Astrocyte (in vitro differentiated cells and primary cell): ENCODE measurements at places on chromosomes 13 and 19.

DNA sequence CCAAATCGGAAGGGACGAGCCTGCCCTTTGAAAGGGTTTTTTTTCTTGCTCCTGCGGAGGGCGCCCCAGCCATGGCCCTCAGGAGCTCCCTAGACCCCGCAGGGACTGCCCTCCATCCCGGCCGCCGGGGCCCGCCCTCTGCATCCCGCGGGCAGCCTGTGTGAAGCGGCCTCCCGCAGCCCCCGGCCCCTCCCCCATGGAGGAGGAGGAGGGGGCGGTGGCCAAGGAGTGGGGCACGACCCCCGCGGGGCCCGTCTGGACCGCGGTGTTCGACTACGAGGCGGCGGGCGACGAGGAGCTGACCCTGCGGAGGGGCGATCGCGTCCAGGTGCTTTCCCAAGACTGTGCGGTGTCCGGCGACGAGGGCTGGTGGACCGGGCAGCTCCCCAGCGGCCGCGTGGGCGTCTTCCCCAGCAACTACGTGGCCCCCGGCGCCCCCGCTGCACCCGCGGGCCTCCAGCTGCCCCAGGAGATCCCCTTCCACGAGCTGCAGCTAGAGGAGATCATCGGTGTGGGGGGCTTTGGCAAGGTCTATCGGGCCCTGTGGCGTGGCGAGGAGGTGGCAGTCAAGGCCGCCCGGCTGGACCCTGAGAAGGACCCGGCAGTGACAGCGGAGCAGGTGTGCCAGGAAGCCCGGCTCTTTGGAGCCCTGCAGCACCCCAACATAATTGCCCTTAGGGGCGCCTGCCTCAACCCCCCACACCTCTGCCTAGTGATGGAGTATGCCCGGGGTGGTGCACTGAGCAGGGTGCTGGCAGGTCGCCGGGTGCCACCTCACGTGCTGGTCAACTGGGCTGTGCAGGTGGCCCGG lies 815 bp downstream of the MAP3K10 start:
- no peak for DNase-seq

DNA sequence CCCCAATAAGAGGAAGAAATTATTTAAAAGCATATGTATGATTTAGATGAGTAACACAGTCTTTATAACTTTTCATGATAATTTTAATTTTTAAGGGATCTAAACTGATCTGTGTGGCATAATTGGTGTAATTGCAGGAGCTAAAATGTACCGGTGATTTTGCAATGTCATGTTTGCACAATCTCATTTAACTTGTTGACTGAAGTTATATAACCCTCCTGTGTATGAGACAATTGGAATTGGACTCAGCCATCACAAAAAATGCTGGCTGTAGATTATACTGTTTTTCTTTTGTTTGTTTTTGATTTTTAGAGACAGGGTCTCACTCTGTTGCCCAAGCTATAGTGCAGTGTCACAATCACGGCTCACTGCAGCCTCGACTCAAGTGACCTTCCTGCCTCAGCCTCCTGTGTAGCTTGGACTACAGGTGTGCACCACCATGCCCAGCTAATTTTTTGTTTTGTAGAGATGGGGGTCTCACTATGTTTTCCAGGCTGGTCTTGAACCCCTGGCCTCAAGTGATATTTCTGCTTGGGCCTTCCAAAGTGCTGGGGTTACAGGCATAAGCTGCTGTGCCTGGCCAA lies 26.1 kb downstream of the FGF9 start:
- no peak for DNase-seq

- DNase-seq = peak; percentile 12
Measured at GRCh38 chr13:51052581-51052980, 58.5 kb downstream of the C13orf42 start.

DNA sequence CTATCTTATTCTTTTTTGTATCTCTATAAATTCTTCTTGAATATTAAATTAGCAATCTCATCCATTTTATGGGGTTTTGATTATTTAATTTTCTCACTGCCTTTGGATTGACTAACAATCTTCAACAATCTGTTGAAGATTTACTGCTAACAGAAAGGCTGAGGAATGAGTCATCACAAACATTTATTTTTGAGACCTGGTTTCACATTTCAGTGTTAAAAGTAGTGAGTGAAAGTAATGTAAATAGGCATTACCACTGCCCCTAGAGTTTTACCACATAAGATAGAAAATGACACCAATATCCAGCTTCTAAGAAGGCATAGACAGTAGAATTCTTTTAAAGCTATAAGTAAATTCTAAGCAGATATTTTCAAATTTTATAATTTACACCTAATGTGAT lies 472.8 kb downstream of the OLFM4 start:
- DNase-seq = no peak

- DNase-seq = no peak
Measured at GRCh38 chr13:29418026-29418425, 177.5 kb downstream of the SLC7A1 start.

DNA sequence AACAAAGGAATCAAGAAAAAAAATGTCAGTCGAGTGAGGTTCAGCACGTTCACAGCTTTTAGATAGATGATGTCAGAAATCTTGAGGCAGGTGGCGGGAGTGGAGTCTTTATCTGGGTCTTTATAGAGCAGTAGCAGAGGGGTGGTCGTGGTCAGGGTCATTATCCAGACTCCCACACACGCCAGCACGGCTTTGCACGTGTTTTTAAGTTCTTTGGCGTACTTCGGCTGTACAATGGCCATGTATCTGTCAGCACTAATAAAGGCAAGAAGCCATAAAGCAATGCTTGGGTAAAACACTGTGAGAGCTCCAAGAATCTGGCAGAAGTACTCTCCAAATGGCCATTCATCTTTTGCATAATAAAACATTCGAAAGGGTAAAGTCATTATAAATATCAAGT lies 2.9 kb downstream of the GPR18 start:
- DNase-seq = no peak

DNA sequence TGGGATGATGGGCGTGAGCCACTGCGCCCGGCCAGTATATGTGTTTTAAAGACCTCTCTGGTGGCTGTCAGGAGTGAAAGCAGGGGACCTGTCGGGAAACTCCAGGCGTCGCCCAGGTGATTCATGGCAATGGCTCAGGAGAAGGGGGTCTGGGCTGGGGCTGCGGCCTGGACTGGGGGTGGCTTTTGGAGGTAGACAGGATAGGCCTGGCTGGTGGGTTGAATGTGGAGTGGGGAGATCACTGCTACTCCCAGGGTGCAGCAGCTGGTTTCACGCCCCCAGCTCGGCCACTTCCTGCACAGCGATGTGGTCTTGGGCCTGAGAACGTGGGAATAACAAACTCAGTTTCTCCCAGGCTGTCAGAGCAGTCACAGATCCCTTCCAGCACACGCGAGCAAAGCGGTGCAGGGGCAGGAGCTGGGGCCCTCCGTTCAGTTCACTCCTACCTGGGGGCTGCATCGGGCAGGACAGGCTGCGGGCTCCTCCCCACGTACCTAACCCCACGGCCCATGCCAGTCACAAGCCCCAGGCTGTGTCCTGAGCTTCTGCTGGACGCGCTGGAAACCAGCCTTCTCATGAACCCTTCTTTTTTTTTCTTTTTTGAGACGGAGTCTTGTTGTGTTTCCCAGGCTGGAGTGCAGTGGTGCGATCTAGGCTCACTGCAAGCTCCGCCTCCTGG lies 18.9 kb downstream of the KDM4B start:
- DNase-seq = peak; percentile 48

GRCh38 chr13:46648166-46648607 lies 95.2 kb downstream of the LRCH1 start:
- no peak for DNase-seq

GRCh38 chr19:32570081-32570785 lies 10.8 kb upstream of the PDCD5 start:
- DNase-seq = peak; percentile 6

- DNase-seq = no peak
Measured at GRCh38 chr13:112416647-112417046, 40.5 kb downstream of the SPACA7 start.

GRCh38 chr13:107250628-107251027 lies 682.7 kb upstream of the ARGLU1 start:
- DNase-seq = no peak

GRCh38 chr13:98188544-98189166 lies 11.6 kb upstream of the RNF113B start:
- no peak for DNase-seq

GRCh38 chr19:34254698-34255432 lies 511 bp downstream of the GARRE1 start:
- DNase-seq = no peak

DNA sequence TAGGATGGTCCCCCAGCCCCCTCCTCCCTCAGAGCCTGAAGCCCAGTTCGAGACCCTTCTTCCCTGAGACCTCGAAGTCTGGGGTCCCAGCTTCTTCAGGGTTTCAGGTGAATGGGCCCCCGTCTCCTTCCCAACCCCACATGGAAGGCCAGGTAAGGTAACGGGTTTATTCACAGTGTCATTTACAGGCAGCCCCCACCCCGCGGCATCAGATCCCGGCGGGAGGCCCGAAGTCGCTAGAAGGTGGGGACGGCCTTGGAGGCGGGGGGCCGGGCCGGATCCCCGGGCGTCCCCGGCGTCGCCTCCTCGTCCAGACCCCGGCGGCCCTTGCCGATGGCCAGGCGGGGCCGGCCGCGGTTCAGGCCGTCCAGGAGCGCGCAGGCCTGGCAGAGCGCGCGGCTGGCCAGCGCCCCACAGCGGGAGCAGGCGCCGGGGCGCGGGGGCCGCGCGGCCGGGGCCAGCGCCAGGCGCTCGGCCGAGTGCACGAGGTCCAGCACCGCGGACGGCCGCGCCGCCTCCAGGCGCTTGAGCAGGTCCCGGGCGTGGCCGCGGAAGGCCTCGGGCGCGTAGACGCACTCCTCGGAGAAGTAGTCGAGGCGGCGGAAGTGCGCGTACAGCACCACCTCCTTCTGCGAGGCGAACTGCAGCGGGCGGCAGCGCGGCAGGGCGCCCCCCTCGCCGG lies 9.7 kb downstream of the CTU1 start:
- no peak for DNase-seq

DNA sequence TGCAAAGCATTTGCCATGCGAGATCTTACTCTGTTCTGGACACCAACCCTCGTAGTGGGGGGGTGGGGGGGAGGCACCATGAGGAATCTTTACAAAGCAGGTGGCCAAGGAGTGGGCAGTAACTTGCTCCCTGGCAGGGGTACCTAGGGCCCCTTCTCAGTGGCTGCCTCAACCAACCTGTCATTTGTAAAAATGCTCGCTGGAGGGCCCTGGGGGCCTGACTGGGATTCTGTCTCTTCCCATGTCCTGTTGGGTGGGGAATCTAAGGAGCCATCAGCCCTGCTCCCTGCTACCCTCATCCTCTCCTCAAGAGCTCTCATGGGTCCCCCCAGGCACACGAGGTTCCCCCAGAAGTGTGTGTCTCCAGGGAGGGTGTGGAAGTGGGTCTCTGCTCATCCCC lies 1.5 kb downstream of the KCNN1 start:
- DNase-seq = no peak

GRCh38 chr19:556611-557382 lies 12.9 kb downstream of the GZMM start:
- no peak for DNase-seq

DNA sequence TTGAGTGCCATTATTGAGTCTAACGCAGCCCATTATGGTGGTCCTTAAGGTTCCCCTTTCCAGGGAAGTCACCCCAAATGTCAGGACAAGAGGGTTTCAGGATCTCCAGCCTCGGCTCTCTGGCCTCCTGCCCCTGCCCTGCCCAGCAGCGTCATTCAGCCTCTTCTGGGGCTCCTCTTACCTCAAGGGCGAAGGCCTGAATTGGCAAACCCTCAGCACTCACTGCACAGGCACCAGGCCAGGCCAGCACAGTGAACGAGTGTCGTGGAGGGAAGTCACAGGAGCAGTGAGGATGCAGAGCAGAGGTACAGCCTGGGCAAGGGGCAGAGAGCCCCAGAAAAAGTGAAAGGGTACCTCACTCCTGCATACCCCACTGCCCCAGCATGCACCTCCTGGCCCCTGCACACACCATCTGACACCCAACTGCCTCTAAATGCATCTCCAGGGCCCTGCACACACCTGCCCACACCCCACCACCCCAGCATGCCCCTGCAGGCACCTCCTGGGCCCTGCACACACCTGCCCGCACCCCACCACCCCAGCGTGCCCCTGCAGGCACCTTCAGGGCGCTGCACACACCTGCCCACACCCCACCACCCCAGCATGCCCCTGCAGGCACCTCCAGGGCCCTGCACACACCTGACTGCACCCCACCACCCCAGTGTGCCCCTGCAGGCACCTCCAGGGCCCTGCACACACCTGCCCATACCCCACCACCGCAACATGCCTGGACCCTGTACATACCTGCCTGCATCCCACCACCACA lies 19.8 kb downstream of the SLC25A42 start:
- no peak for DNase-seq

GRCh38 chr19:48060381-48060780 lies 16.5 kb upstream of the CABP5 start:
- no peak for DNase-seq

DNA sequence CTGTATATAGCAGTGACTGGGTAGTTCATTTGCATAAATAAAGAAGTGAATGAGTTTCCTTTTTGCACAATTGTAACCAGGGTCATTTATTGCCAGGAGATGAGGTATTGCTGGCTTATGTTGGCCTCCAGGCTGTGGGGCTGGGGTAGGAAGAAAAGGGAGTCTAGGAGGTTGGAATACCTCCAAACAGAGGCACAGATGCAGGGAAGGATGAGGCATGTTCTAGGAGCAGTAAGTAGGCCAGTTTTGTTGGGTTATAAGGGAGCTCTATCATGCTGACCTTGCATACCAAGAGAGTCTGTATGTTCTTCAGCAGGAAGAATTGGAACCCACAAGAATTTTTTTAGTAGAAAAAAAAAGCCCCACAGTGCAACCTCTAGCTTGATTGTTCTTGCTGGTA lies 17.2 kb upstream of the CYSLTR2 start:
- peak; percentile 84 for DNase-seq

DNA sequence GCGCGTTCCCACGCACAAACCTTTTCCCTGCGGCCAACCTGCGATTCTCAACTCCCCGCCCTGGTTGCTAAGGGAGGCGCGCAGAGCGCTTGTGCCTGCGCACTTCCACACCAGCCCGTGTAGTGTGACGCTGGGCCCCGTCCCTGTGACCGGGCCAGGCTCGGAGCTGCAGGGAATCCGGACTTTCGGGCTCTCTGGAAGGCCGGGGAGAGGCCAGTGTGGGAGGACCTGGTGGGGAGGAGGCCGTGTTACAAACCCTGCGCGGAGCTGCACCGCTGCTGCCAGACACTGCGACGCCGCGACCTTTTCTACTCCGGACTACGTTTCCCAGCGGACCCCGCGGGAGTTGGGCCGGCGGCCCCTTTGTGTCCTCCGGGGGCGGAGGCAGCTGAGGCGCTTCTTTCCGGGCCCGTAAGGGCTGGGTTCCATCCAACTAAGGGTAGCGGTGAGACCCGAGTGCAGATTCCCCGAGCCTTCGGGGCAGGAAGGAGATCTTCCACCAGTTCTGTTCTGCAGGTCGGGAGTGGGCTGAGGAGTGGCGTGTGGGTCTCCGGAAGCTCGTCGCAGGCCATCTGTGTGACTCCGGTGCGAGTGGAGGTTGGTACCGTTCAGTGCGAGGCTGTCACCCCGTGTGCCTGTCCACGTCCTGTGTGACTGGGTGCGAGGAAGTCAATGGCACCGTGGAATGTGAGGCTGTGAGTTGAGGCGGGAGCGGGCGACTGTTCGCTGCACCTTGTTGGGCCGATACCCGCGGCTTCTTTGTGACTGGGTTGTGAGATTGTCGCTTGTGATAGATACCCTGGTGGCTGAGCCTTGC lies at the start of gene ZNF570:
Gene ZNF570, plus strand, starts transcription at position 396 of the 817 bp plus-strand sequence. CDS start 999 bp downstream, outside the sequence.
- DNase-seq = peak; percentile 80

GRCh38 chr19:57212109-57212508 lies 18.7 kb upstream of the AURKC start:
- no peak for DNase-seq
